ENCODE measurements at places on chromosomes 2 and 18.

- no peak for DNase-seq
Observed at GRCh38 chr2:25709349-25709748, 36.0 kb upstream of the DTNB start.

- no peak for DNase-seq
Observed at GRCh38 chr2:178910005-178910404, 102.8 kb upstream of the TTN start.

- peak; percentile 63 for DNase-seq
Observed at GRCh38 chr2:237662671-237663093, 35.3 kb downstream of the LRRFIP1 start.

GRCh38 chr2:18477293-18477692, 83.2 kb downstream of the RDH14 start:
- no peak for DNase-seq

- no peak for DNase-seq
Observed at GRCh38 chr18:36843784-36844183, 14.9 kb downstream of the KIAA1328 start.

GRCh38 chr2:37449761-37450296, 105.4 kb downstream of the QPCT start:
- no peak for DNase-seq

DNA sequence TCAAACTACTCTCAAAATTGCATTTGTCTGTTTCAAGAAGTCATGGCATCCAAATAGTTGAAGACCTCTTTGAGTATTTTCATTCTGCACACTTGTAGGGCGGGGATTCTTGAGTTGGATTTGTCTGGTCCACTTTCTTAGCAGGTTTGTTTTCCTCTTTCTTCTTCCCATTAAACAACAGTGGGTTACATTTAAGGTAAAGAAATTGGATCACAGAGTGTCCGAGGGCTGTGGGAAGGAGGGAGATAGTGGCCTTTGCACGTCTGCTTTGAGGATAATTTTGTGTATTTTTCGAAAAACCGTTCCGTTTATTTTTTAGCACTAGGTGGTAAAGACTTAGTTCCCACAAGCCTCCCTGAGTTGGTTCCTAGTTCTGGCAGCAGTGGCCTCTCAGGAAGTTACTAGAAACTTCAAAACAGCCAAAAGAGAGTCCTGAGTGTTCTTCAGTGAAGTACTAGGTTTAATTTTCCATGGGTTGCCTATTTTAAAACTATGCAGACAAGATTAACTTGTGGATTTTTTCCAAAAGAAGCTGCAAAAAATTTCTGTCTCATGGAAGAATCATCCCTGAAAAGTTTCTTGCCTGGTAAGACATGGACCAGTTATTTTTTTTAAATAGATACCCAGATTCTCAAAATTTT, 107.9 kb downstream of the CDC42EP3 start:
- no peak for DNase-seq

GRCh38 chr2:109726379-109727270, 67.5 kb upstream of the RGPD5 start:
- DNase-seq = no peak

DNA sequence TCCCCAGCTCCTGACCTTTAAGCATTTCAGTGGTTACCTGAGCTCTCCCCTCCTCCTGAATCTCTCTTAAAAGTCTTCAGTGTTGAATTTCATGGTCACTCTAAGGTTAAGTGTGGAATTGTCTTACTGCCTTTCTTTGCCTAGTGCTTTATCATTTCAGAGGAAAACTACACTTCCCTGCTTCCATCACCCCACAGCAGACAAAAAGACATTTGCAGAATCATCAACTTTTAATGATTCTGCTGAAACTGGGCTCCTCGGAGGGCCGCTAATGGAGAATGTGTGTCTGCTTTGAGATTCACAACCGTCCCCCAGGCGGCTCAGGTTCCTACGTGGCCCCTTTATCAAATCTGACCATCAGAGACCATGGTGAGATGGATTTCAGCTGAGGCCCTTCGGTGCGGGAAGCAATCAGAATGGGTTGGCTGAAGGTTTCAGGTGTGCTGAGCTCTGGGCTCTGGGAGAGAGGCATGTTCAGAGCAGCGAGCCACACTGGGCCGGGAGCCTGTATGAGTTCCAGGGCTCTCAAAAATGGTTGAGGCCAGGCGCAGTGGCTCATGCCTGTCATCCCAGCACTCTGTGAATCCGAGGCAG, 41.9 kb upstream of the TBC1D8 start:
- no peak for DNase-seq

DNA sequence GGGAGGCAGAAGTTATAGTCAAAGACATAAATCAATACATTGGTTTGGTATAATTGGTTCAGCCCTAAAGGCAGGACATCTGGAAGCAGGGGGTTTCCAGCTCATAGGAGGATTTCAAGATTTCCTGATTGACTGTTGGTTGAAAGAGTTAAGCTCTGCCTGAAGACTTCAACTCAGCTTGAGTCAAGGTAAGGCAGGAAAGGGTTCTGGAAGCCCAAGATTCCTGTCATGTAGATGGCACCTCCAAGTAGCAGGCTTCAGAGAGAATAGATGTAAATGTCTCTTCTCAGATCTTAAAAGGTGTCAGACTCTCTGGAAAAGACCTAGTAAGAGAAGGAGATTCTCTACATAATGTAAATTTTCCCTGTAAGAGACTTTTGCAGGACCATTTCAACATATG, 335.3 kb downstream of the RIT2 start:
- no peak for DNase-seq

DNA sequence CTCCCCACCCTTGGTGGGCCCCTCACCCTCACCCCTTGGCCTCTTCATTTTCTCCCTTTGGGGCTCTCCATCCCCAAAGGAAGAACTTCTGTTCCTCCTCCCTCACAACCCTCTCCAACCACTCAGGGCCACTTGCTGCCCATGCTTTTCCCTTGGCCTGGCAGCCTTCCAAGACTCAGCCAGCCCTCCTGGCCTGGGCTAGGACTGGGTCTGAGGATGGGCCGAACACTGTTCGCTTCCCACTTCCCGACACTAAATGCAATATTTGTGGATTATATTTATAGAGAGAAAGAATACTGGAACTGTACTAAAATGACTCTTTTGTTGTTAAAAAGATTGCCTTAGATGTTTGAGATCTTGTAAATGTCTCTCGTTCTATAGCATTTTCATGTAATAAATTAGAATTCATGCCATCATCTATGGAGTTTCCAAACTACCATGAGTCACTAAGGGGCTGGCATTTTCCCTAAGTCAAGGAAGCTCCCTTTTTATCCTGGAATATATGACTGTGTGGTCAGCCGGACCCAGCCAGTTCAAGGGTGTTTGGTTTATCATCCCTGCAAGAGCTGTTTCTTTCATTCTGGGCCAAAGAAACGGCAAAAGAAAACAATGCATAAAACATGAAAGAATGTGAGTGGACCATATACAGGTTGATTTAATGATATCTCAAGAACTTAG, 3.8 kb downstream of the CXCR2 start:
- DNase-seq = no peak

GRCh38 chr18:9737472-9738121, 29.5 kb downstream of the RAB31 start:
- peak; percentile 58 for DNase-seq

- DNase-seq = no peak
Observed at GRCh38 chr18:74457043-74457724, at the start of gene DIPK1C. Gene DIPK1C (minus strand): TSS chr18:74457308. CDS start chr18:74457259, 49 bp downstream.

DNA sequence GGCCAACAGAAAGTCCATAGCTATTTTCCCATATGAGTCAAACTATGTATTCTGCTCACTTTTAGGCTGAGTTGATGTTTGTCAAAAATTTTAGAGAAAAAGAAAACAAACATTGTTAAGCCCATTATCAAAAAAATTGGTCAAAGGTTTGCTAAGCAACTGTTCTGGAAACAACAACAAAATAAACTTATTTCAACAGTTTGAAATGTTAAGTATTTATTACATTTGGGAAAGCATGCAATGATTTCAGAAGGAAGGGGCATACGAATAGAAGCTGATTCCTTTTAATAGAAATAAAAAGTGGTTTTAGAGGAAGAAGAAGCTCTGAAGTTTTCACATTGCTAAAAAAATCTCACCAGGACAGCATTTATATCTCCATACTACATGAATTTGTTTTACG, 1837.5 kb upstream of the CELF4 start:
- DNase-seq = no peak

DNA sequence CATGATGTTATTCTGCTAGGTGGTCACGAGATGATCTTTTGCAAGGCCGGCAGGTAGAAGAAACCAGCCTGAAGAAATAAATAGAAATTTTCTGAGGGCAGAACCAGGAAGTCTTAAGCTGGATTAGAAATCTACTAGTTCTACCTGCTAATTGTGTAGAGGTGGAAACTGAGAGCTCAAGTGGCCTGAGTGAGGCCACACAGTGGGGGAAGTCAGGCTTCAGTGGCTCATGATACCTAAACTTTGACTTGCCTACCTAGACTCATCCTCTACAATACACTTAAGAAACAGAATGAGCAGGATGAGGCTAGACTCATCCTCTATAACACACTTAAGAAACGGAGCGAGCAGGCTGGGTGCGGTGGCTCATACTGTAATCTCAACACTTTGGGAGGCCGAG, 134.9 kb upstream of the NDUFV2 start:
- DNase-seq = no peak

DNA sequence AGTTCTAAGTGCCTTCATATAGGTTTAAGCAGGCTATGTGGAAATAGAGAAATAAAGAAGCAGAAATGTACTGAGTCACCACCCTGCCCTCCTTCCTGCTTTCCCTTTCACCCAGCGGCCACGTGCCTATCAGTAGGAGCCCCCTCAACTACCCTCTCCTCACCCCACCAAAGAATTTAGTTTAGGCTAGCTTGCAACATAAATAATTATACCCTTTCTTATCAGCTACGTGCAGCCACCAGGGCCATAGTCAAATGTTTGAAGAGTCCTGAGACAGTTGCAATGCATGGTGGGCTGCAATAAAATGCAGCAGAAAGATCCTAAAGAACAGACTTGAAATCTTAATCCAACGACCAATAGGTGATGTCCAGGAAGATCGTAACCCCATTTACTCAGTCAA, 101.2 kb downstream of the RTP5 start:
- DNase-seq = no peak

DNA sequence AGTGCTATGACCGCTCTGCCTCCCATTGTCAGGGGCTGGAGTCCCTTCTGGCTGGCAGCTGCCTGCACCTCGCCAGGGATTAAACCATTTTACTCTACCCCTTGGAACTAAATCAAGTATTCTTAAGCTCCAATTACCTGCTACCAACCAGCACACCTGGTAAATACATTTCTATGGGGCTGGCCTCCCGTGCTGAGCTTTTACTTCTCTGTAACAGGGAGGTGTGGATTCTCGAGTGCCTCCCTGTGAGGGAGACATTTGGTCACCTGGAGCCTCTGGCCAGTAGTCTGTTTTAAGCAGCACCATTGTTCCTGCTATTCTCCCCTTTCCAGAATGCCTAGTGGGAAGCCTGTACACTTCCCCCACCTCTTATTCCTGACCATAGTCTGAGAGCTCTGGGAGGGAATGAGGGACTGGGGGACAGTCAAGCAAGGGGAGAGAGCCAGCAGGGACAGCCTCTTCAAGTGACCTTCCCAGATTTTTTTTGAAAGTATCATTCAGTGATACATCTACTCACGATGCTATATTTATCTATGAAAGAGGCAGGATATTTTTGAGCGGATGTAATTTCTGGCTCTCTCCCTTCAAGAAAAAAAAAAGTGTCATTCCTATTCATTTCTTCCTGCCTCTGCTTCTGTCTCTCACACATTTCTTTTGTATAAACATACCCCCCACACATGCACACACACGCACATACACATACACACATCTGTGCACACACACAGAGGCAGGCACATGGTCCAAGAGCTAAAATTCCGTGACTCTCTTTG, 112.8 kb downstream of the CAPN13 start:
- DNase-seq = no peak

DNA sequence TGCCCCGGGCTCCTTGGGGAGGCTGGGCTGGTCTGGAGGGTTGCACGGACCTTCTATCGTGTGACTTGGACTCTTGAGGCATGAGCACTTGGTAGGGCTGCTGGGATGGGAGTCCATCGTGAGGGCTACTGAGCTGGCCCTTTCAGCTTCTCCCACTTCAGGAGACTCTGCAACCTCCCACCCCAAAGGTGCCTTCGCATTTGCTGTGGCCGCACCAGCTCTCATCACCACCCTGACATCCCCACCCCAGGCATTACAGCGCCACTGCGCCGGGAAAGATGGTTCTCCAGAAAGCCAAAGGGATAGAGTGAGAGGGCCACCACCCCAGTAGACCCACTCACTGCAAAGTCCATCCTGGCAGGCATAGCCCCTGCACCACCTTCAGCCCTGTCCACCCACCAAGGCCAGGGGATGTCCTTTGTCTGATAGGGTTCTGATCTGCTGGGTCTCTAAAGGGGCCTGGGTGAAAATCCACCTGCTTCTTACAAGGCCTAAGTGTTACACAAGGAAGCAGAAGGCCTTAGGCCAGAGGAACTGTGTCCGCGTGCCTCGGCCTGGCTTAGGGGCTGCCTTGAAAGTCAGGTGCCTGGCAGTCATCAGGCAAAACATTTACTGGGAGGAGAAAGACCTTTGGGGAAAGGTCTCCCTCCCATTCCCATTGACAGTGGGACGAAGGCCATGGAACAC, 5.1 kb downstream of the EHD3 start:
- DNase-seq = no peak

GRCh38 chr2:46562451-46562840, 83.1 kb downstream of the TMEM247 start:
- DNase-seq = no peak

Data from SK-N-SH (cell line).